ENCODE measurements at places on chromosomes 4 and X.

GRCh38 chrX:153609917-153610835 is 11.2 kb upstream of the CCNQ start:
- peak; percentile 65 for DNase-seq

- DNase-seq = peak; percentile 66
Observed at GRCh38 chr4:26985873-26986272, 125.2 kb downstream of the STIM2 start.

DNA sequence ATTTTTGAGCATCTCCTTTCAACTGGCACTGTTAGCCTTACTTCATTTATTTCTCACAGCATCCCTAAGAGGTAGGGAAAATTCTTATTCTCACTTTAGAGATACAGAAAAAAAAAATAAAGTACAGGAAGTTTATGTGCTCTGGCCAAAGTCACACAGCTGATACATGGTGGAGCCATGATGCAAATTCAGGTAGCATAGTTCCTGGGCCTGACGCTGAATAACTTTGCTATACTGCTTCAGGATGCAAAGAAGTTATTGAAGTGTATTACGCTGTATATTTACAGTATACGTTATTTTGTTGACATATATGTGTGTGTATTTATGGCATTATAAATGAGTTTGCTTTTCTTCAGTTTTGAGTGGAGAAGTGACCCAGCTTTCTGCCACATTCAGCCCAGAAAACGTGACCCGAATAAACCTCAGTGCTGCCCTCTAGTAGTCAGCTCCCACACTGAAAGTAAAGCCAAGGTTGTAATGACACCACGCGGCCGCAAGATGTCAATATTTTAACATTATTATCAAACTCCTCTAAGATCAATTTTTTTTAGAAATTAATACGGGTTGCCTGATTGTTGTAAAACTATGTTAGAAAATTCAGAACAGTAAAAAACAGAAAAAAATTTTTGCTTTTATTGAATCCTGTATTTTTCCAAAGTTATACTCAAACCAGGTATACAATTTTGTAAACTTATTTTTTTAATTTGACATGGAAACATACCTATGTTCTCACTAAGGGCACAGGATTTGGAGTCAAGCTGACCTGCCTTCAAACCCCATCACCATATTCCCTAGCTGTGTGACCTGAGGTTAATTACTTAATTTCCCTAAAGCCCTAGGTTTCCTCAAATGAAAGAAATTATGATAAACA is 3.8 kb upstream of the GUCY2F start:
- peak; percentile 55 for DNase-seq

GRCh38 chr4:33924239-33924638 is 2320.1 kb downstream of the ARAP2 start:
- DNase-seq = no peak

GRCh38 chrX:109719264-109719663 is 13.8 kb downstream of the ACSL4 start:
- DNase-seq = no peak

DNA sequence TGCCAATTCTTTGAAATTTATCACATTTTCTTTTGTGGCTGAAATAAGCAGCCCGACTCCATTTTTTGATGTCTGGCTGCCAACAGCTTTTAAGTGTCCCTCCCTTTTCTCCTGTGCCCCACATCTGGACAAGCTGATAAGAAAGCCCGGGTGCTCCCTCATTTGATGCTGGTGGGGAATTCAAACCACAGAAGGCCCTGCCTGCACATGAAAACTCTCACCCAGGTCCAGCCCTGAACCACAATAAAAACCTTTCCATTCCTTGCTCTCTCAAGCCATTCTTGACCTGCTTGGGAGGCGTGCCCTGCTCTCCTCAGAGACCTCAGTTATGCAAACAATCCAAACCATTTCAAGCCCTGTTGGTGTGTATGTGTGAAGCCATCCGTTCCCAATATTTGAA is 93.9 kb downstream of the FAM53A start:
- DNase-seq = no peak

DNA sequence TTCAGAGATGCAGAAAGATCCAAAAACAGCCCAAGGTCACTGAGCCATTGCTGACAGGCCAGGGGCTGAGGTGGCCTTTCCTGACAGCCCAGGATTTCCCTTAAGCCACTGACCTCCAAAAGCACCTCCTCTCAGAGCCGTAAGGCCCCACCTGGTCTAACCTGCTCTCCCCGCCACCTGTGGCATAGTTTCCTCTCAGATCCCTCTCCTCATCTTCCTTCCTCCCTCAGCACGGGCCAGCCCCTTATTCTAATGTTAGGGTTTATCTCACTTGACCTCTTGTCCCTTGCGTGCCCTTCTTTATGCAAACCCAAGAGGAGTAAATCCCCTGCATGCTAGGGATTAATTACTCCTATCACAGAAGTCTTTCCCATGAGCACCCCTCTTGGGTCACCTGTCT is 113.0 kb downstream of the RBM47 start:
- no peak for DNase-seq

DNA sequence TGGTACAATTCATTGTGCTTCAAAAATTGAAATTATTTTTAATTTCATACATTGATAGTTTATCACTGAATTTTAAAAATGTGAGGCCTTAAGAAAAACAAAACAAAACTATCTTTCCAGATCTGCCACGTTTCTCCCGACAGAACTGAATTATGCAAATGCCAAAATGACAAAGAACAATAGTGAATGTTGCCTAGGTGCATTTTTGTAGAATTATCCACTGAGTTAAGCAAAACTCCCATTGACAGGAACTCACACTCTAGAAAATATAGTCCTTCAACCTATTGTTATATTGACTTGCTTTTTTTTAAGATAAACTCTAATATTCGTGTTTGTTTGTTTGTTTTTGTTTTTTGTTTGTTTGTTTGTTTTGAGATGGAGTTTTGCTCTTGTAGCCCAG is 6.5 kb downstream of the PCGF3 start:
- no peak for DNase-seq

GRCh38 chr4:112706840-112707207 is 69.9 kb downstream of the LARP7 start:
- DNase-seq = no peak

DNA sequence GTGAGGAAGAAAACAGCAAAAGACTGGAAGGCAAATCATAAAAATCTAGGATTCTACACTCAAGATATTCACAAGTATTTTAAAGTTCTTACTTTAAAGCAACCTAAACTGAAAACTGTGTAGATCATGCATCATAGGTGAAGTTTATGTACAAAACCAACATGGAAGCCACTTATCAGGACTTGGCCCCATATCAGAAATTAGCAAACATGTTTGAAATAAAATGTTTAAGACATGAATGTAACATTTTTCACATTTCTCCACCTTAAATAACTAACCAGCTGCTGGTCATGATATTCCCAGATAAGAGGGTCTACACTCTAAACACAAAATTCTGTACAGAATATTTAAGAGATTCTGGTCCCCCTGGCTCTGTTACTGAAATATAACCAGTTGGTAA is 38.5 kb downstream of the APBB2 start:
- DNase-seq = no peak

- DNase-seq = no peak
Observed at GRCh38 chr4:171928336-171928735, 115.1 kb downstream of the GALNTL6 start.

DNA sequence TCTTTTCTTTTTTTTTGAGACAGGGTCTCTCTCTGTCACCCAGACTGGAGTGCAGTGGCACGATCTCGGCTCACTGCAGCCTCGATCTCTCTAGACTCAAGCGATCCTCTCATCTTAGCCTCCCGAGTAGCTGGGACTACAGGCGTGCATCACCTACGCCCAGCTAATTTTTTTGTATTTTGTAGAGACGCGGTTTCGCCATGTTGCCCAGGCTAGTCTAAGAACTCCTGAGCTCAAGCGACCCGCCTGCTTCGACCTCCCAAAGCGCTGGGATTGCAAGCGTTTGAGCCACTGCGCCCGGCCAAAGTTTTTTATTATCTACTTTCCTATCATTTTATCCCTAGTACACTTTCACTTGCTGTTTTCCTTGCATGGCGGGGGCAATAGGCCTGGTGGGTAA is 1.4 kb downstream of the UBA6 start:
- no peak for DNase-seq

- DNase-seq = no peak
Observed at GRCh38 chrX:121356850-121357171, 309.4 kb downstream of the GLUD2 start.

DNA sequence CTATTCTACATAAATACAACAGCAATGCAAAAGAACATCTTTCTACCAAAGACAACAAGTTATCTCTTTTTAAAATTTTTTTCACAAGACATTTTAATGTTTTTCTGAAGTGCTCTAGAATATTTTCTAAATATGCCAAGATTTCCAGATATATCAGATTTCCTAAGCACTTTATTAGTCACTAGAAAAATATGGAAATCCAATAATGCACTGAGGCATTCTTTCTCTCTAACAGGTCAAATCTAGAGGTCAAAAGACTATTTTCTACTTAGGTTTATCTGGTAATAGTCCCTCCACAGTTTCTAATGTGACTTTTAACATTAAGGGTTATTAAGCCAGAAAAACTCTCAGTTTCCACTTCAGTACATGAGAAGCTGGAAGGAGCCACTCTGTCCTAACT is 1041.2 kb upstream of the INTU start:
- no peak for DNase-seq

DNA sequence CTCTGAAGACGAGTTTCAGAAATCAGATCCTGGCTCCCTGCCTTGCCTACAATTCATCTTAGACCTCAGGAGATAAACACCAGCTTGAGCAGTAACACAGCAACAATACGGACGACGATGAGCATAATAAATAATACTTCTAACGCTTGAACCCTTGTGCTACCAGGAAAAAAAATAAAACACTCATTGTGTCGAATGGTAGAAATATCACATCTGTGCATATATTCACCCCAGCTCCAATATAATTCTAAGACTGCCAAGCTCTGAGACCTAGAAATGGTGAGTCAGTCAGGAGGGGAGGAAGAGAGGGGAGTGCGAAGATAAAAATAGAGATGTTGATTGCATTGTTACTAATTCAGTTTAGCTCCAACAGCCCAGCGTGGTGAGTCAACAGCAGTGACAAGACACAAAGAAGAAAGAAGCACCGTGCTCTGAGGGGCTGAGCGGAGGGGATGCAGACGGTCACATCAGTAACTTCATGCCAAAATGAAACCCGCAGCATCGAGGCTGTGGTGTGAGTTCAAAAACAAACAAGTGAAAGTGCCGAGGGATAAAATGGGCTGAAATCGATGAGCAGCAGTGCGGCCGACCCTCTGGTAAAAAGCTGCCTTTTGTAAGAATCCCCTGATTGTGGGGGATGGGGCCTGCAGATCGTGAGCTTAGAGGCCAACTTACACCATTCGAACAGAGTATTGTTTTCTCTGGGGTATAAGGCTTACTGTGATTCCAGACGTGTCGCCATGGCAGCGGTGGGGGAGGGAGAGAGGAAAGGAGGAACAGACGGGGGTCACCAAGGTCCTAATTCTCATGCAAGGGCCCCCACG is 150.4 kb downstream of the MGST2 start:
- no peak for DNase-seq

- DNase-seq = no peak
Observed at GRCh38 chrX:155070663-155070974, 317 bp downstream of the CMC4 start.

- no peak for DNase-seq
Observed at GRCh38 chrX:109847257-109848187, 114.5 kb upstream of the ACSL4 start.

DNA sequence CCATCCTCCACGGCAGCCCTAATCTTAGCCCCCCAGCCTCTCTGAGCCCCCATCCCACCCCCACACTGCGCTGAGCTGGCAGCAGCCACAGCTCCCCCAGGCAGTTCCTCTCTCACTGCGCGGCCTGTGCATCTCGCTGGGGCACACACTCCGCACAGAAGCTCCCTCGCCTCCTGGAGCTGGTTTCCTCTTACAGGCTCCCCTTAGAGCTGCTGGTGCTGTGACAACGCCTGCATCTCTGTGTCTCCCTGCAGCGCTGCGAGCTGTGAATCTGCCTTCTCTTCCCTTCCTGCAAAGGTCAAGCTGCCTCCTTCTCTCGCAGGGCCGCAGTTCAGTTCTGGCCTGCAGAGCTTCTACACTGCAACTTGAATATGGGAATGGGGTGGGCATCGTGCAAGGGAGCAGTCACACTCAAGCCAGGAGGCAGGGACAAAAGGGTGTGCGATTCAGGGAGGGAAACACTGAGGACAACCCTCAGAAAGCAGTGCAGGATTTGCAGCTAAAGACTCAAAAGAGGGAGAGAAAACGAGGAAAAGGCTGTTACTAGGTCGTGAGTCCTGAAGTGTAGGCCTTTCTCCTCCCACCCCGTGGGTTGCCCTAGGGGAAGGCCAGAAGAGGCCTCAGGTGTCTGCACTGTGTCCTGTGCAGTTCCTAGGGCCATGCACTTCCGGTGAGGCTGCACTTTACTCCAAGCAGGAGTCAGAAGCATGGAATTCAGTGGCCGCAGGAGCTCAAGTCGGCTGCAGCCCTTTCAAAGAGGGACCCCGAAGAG is 87.0 kb downstream of the BCOR start:
- no peak for DNase-seq

DNA sequence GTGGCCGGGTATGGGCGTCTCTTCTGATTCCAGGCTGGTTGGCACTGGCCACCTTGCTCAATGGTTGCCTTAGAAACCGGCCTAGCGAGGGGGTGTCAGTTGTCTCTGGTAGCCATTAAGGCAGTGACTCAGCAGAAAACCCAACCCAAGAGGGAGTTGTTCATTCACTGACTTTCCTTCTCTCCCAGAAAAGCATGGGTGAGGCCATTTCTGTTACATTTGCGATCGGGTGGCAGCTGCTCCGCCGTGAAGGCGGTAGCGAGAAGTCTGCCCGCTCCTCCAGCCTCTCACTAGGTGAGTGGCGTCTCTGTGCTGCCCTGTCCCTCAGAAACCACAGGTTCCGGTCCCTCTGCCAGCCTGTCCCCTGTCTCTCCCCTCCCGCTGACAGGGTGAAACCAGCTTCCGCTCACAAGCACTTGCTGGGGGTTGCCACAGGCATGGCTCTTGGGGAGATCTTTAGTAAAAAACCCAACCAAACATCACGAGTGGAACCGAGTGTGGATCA is 17.4 kb downstream of the IRAK1 start:
- DNase-seq = peak; percentile 28

GRCh38 chrX:45007598-45007997 is 134.6 kb downstream of the KDM6A start:
- DNase-seq = no peak

DNA sequence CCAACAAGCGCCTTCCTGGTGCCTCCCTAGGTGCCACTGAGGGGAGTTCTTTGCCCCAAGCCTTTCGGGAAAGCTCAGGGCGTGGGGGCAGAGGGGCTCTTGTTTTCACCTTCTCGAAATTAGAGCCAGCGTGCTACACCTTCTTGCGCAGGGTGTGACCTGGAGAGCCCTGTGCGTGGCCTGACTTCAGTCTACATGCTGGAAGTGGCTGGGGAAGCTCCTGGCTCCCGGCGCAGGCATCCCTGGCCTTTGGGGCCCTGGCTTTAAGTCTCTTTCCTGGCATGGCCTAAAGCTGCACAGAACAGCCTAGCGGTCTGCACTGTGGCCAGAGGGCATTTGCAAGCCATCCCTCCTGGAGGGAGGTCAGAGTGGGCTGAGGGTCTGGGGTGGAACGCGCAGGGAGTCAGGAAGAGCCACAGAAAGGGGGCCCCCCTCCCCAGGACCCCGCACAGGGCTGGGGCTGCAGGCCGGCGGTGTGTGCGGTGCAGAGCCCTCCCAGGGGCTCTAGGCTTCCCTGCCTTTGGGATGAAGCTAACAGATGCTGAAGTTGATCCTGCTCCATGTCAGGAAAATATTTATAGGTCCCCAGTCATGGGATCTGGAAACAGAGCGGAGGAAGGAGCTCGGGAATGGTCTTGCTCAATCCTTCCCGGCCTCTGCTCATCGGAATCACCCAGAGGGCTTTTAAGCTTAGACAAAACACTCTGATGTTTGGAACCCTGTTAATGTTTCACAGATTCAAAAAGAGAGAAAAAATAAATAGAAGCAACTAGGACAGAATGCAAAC is 781 bp upstream of the SPON2 start:
- DNase-seq = no peak
